ENCODE measurements at places on chromosomes 12 and 14. TPM values are rescaled to one million over a fixed set of nuclear protein-coding genes. Genes with fewer than 3 reads are reported as not detected.

DNA sequence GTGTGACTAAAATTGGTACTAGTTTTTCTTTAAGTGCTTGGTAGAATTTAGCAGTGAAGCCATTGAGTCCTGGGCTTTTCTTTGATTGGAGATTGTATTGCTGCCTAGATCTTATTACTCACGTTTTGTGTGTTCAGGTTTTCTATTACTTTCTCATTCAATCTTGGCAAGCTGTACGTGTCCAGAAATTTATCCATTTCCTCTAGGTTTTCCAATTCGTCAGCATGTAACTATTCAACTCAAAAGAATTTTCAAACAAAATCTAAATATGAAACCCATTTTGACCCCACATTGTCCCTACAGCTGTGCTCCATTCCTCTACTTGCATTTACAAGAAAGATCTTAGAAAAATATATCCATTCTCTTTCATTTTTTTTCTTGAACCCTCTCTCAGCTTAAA lies 1613.4 kb upstream of the SEL1L start:
- DNase-seq, result no peak

DNA sequence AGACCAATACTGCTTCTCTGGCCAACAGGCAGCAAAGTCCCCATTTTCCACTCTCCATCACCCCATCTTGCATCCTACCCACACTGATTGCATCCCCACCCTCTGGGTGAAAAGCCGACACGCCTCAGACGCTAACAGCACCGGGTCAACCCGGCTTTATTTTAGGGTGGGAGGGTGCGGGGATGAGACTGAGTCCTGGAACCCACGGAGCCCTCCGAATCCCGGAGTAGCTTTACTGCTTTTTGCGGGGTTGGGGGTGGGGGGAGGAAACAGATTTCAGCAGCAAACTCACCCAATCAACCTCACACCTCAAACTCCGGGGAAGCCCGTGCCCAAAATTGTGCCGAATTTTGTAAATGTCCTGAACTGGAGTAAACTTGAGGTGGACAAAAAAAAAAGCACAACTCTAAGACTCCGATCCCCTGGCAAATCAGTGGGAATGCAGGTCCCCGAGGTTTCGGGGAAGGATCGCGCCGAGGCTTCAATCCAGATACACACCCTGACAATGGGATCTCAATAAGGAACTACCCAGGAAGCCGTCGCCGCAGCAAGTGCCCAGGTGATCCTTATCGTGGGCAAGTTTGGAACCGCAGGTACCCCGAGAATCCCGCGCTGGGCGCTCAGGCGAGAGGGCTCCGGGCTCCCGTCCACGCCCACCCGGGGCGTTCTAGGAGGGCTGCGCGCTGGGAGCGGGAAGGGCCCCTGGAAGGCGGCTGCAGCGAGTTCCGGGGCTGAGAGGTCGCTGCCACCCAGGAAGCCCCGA lies 1.1 kb downstream of the GCH1 start:
- peak; percentile 26 for DNase-seq

DNA sequence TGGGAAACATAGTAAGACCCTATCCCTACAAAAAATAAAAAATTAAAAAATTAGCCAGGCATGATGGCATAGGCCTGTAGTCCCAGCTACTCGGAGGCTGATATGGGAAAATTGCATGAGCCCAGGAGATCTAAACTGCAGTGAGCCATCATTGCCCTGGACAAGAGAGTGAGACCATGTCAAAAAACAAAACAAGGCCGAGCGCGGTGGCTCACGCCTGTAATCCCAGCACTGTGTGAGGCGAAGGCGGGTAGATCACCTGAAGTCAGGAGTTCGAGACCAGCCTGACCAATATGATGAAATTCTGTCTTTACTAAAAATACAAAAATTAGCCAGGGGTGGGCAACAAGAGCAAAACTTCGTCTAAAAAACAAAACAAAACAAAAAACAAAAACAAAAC lies 51.6 kb downstream of the FAM186A start:
- DNase-seq, result no peak

- DNase-seq, result no peak
Observed at GRCh38 chr12:113136128-113136989, 798 bp upstream of the RASAL1 start.

- no peak for DNase-seq
Observed at GRCh38 chr14:29650554-29651269, 276.9 kb downstream of the PRKD1 start.

Gene KRT78
- polyA plus RNA-seq, result 0.02 TPM

Gene POP5
- polyA plus RNA-seq, result 36.6 TPM

Gene TAS2R31
- polyA plus RNA-seq, result 0.26 TPM
